ENCODE measurements at places on chromosomes 2 and 18.

DNA sequence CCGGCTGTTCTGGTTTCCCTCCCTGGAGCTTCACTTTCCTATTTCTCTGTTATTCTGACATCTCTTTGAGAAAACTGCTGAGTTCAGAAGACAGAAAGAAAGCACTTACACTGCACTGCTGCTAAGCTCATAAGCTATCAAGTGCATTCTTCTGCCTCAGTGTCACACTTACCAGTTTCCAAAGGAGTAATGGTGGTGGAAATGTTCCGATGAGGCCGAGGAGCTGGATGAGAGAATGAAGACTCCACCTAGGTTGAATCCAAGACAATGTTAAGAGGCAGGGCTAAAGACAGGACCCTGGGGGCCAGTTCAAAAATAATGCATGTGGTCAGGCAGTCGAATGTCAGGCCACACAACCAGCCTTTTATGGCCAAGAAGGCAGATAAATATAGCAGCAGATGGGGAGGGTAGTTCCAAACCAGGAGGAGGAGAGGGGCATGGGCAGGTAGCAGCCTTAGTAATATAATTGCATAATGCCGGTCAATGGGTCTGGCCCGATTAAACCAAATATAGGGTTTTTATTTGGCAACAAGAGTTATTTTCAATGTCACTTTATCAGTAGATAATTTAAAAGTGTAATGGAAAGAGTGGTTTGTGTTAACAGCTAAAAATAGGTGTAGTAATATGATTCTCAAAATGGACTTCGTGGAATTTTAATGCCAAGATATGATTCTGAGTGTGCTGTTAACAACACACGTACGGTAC lies at the start of gene MYOM1:
Gene MYOM1, minus strand, starts transcription at position 338 of the 705 bp plus-strand sequence. CDS start 4,745 bp downstream, outside the sequence.
- DNase-seq, result no peak

DNA sequence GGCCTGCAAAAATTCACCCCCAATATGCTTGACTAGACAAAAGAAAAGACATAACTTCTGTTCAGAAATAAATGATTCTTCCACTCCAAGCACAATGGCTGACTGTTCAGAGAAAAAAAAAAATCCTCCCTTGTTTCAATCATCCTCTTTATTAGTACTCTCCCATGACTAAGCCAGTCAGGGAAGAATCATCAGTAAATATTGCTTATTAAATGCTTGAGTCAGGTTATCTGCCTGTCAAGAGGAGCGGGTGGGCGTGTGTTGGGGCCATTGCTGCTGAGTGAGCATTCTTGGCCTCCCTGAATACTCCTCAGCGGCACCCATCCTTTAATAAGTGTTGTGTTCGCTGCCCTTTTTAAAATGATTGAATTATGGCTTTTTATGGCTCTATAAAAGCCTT lies 1334.8 kb upstream of the CELF4 start:
- DNase-seq, result no peak

DNA sequence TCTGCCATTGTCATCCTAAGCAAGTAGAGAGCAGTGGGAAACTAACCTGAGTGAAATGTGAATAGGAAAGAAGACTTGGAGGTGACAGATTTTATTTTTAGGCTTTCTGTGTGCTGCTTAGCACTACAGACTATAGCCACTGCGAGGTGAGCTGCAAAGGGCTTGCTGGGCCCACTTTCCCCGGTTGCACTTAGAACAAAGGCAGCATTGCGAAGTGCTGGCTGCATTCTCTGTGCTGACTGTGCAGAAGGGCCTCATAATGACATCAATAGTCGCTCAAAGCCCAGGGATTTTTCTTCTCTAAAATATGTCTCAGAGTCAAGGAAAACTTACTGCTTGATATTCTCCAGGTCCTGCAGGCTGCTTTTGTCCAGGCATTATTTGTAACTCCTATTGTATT lies 592.1 kb downstream of the TDRD15 start:
- DNase-seq, result no peak

DNA sequence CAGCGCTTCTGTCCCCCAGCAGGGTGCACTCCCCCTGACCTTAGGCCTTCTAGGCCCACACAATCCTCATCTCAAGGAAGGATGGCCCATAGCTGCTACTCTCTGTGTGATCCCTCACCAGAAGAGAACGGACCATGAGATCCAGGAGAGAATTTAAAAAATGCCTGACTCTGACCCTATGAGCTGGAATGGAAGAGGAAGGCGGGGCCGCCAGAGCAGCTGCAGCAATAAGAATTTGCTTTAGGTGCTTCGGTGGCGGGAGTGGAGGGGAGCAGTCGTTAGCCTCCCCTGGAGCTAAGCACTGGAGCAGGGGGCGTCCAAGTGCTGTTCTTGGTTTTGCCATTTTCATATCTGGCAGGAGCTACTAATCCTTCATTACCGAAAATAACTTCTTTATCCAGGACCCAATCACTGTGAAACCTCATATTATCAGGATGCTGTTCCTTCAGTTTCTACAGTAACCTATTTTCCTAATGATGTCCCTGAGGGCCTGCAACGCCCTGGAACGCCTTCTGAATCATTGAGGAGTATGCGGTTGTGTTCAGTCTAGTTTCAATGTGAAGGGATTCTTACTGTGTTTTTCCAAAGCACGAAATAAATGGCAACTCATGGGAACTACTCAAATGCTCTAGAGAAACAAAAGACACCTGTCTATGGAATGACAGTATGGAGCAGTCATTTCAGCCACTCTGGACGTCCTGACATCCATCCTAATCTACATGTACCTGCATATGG lies 105.1 kb upstream of the SIX2 start:
- DNase-seq, result no peak

GRCh38 chr2:29810956-29811355 lies 110.4 kb downstream of the ALK start:
- DNase-seq, result no peak

DNA sequence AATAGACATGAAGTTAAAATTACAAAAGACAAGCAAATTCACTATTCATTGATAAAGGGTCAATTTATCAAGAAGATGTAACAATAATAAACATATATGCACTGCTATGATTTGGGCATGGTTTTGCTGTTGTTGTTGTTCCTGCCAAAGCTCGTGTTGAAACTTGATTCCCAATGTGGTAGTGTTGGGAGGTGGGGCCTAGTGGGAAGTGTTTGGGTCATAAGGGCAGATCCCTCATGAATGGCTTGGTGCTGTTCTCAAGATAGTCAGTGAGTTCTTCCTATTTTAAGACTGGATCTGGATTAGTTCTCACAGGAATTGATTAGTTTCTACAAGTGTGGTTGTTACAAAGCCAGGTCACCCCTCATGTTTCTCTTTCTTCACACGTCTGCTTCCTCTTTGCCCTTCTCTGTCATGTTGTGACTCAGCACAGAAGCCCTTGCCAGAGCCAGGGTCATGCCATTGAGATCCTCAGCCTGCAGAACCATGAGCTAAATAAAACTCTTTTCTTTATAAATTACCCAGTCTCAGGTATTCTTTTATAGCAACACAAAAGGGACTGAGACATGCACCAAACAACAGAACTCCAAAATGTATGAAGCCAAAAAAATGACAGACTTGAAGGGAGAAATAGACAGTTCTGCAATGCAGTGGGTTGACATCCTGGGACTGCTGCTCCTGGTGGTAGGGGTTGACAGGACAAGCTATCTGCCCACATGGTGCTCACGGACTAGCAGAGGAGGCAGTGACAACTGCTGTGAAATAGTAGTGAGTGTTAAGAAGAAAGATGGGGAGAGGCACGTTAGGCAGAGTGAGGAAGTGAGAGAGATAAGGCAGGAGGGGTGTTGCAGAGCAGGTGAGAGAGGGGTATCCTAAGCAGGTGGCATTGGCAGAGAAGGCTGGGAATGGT lies 18.6 kb upstream of the SKA1 start:
- DNase-seq, result no peak

DNA sequence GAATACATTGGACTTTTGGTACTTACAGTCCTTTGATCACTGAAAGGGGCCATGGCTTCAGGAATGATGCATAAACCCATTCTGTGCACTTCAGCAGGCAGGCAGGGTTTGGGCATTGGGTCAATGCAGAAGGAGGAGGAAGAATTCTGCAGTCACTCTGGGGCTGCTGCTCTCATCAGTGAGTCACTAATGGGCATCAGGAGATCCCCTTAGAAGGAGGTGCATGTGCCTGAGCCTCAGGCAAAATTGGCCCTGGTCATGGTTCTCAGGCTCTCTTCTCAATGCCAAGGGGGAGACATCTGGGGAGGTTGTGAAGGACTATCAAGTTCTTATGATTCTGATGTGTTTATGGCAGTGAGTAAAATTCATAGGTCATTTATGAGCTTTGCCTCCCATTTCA lies 52.0 kb upstream of the TNP1 start:
- peak; percentile 23 for DNase-seq

GRCh38 chr2:95382686-95383634 lies 19.5 kb upstream of the FAHD2A start:
- DNase-seq, result no peak

GRCh38 chr18:13004396-13004795 lies 13.2 kb downstream of the CEP192 start:
- DNase-seq, result no peak

DNA sequence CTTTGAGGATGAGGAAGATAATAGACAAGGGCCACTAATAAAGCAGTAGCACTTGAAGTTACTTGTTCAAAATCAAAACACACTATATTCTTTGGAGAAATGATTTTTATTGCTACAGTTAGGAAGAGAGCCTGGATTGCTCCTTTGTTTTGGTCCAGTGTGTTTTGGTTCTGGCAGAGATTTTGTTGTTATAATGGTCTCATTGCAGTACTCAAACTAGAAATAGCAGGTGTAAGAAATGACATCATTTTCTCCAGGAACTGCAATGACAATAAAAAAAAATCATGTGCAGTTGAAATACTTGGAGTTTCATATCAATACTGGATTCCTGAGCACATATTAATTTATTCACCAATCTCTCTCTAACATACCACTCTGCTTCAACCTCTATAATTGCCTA lies 490.3 kb downstream of the CCDC85A start:
- no peak for DNase-seq

DNA sequence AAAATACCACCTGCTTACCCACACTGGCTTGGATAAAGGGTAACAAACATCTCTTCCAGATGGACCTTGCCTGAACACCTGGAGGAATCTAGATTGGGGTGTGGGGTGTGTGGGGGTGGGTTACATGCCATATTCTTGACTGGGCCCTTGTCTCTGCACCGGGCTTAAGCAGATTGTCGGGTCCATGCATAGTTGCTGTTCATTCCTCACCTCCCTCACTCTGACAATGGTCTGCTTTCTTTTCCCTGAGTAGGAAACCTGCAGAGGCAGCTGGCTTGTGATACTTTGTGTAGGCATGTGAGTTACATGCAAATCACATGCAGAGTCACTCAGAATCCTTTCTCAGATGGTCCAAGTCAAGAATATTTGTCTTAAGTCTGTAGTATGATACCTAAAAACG lies 112.8 kb upstream of the GLS start:
- no peak for DNase-seq

DNA sequence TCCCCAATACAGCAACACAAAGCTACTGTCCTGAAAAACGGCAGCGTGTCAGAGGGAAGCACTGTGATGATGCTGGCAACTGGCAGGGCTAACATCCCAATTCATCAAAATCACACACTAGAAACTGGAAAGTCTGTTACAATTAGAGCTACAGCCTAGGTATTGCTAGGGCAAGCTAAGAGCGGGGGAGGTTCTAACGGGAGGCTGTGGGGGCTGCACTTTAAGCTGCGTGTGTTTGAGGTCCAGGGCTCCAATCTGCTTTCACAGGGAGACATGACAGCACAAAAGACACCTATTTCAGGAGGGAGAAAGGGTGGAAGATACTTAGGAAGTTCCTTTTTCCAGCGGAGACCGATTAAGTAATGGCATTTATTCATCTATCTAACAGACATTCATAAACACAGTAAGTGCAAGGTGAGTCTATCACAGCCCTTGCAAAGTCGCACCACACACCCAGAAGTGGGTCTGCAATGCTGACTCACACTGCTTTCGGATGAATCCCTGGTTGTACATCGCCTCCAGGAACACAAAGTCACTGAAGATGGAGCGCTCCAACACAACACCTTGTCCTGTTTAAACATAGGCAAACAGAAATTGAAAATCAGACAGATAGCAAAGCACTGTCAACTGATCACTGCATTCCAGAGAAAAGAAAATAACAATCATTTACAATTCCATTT lies 6.9 kb downstream of the NDUFA10 start:
- DNase-seq, result no peak

DNA sequence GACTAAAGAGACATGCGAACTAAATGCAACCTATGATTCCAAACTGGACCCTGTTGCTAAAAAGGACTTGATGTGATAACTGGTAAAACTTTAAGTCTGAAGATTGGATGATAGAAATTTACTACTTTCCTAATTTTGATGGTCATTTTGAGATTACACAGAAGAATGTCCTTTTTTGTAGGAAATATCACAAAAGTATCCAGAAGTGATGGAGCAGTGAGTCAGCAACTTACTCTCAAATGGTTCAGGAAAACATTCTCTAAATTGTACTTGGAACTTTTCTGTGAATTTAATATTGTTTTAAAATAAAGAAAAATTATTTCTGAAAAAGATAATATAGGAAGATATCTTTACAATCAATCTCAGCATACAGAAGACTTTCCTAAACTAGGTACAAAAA lies 19.9 kb downstream of the MBOAT2 start:
- no peak for DNase-seq

GRCh38 chr2:85173909-85174308 lies 40.7 kb downstream of the TCF7L1 start:
- no peak for DNase-seq

- DNase-seq, result peak; percentile 63
These were observed 1.4 kb downstream of the GPATCH11 start for GRCh38 chr2:37085731-37086147.

DNA sequence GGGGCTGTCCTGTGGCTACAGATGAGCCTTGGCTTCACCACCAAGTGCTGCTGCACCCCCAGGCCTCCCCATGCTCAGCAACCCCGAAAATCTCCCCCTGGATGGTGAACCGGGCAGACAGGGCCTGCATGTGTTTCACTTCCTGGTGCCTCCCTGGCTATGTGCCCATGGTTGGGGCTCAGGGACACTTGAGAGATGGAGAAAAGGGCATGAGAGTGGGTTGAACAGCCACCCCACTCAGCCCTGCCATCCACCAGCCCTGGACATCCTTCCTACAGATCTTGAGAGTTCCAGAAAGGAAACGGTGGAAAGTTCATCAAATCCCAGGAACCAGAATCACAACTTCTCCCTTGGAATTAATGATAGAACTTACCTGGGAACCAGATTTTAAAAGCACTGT lies 74.7 kb upstream of the TEX51 start:
- no peak for DNase-seq

GRCh38 chr18:73653827-73654226 lies 493.8 kb downstream of the FBXO15 start:
- DNase-seq, result no peak

DNA sequence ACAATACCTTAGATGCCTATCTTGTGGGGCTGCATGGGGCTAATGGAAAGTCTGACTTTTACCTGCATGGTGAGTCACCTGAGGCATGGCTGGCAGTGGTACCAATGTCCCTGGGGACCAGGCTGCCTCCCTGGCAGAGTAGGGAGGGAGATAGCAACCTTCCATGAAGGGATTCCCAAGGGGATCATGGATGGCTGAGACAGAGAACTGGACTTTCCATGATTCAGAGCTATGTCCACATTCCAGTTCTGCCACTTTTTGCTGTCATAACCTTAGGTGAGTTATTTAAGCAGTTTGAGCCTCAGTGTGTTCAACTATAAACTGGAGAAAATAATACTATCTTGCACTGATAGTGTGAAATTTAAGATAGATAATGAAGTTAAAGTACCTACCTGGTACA lies 178.6 kb downstream of the SETBP1 start:
- DNase-seq, result no peak

GRCh38 chr2:73007991-73008765 lies 63.3 kb downstream of the SFXN5 start:
- DNase-seq, result no peak

- no peak for DNase-seq
These were observed 1392.4 kb upstream of the SLC39A10 start for GRCh38 chr2:194264586-194264985.

- DNase-seq, result no peak
These were observed 56.7 kb downstream of the MALT1 start for GRCh38 chr18:58727776-58728500.

Measured in A172 (cell line).